ENCODE measurements at places on chromosomes 12 and 14.

GRCh38 chr14:91402771-91403600, 14.6 kb downstream of the CCDC88C start:
- no peak for DNase-seq

DNA sequence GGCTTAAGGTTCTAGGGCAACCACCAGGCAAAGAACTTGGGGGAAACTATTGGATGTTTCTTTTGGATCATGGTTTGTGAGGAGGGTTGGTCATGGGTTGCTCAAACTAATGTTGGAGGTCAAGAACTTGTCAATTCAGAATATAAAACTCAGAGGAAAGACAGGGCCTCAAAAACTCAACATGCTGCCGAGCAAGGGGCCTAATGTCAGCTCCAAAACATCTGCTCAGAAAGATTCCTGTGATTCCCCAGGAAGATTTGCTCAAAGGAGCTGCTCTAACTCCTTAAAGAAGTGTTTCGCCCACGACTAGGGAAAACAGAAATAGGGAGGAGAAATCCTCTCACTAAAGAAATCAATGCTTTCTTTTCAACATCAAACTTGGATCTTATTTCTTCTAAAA, 3.7 kb upstream of the IGF1 start:
- no peak for DNase-seq

DNA sequence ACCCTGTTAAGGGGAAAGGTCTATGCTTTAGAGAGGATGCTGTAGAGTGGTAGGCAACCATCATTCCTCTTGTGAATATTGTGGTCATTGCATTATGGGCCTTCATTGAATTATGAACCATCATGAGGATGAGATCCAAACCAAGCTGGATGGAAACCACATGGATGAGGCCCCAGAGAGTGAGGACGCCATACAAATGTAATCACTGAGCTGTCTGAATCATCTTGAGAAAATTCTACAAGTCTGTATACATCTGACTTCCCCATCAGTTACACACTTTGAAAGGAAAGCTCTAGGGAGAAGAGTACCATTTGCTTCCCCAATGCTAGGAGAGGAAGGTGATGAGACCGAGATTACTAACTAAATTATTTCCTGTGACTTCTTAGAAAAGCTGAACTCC, 172.9 kb downstream of the CACNA1C start:
- DNase-seq, result no peak

DNA sequence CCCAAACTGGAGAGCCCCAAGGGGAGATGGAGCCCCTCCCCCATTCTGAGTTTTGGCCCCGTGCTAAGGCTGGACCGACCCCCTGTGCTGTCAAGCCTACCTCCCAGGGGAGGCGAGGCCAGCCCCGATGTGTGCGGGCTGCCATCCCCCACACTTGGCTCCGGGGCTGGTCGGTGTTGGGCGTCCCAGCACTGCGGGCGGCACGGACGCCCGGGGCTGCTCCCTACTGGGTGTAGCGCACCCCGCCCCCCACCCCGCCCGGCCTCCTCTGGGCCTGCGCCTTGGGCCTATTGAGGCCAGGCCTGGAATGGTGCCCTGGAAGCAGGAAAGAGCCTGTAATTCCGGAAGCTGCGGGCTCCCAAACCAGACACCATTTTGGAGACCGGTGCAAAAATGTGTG, 2.6 kb downstream of the DCAF4 start:
- no peak for DNase-seq

DNA sequence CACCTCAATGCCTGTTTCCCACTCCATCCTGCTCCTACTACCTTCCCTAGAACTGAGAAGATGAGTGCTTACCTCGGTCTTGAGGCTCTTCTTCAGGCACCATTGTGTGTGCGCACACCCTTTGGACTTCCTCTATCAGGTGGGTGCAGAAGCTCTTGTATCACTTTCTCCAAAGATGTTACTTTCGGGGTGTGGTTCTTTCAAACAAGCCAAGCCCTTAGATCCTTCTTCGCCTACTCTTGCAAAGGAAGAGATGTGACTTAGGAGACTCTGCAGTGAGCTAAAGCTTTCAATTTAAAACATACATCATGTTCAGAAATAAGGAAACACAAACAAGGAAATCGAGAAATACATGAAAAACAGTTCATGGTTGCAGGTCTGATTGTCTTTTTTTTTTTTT, at the start of gene CLEC4C:
CLEC4C (minus strand) TSS at position 130 of the 400 bp plus-strand sequence; CDS start at position 103, 27 bp downstream.
- no peak for DNase-seq

DNA sequence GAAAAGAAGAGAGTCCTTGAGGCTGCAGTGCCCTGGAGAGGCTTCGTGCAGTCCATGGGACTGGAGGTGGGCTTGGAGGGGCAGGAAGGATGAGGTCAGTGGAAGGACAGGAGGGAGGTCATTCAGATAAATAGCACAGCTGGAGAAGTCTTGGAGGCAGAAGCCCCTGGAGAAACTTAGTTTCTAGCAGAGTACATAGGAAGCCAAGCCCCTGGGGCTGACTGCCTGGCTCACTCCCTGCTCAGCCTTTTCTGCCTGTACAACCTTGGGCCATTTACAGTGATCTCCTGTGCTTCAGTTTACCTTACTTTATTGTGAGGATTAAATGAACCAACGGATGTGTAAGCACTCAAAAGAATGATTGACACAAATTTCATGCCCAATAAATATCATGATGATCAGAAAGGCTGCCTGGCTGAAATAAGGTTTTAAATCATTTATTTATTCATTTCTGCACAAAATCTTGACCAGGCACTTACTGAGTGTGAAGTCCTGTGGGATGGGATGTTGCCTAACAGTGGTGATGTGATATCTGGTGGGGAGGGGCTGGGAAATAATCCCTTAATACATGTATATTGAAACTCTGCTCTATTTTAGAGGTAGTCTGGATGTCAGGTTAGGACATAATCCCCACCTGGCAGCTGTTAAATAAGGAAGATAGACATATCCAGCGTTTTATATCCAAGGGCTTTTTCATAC, 54.3 kb downstream of the PLEKHG7 start:
- DNase-seq, result no peak

DNA sequence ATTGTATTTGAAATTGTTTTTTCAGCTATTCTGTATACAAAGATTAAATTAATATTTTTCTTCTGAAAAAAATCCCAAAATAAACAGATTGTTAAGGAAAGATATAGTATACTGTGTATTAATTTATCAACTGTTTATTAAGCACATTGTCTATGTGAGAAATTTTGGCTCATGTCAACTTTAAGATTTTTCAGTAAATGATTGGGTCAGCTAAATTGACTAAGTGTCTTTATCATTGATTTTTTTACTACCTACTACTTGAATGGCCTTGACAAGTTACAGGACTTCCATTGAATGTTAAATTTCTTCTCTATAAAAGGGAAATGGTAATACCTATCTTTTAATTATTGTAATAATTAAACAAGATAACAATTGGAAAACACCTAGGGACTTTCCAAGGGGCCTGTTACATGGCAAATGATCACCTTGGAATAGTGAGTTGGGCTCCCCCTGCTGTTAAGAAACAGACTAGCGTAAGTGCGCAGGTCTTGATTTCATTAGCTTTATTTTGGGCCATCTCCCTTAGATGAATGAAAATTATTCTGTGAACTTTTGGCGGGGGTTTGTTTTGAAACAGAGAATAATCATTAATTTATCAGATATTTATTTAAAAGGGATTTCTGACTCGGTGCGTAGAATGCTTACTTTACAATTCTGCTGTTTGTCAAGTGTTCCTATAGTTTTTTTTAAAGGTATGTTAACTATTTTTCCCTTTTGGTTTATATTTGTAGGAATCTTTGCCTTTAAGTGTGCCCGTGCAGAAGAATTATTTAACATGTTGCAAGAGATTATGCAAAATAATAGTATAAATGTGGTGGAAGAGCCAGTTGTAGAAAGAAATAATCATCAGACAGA, 14.5 kb upstream of the CCT2 start:
- DNase-seq, result peak; percentile 50

GRCh38 chr14:74362361-74362915, 14.2 kb downstream of the VRTN start:
- peak; percentile 61 for DNase-seq

All from activated gamma-delta T cell treated with Interleukin-2 at 50 U/mL for 16 hours (primary cell).